ENCODE measurements at places on chromosomes 7 and 10. TPM values are rescaled to one million over a fixed set of nuclear protein-coding genes. Genes with fewer than 3 reads are reported as not detected.

PLCE1 gene
- 0.05 TPM for total RNA-seq

FOXP2 gene
- total RNA-seq, result not detected

MNX1 gene
- total RNA-seq, result not detected

HMX2 gene
- 0.99 TPM for total RNA-seq

LRRD1 gene
- total RNA-seq, result not detected

UNCX gene
- not detected for total RNA-seq

ASZ1 gene
- total RNA-seq, result not detected

C10orf62 gene
- total RNA-seq, result not detected

SPAM1 gene
- total RNA-seq, result not detected

SEMA4G gene
- total RNA-seq, result 0.48 TPM

MRC1 gene
- total RNA-seq, result 0.05 TPM

ZNF783 gene
- total RNA-seq, result 7.1 TPM

TMEM196 gene
- total RNA-seq, result not detected

VIPR2 gene
- 1.7 TPM for total RNA-seq

TUBAL3 gene
- total RNA-seq, result not detected

CPN1 gene
- total RNA-seq, result not detected

MICU1 gene
- 40.0 TPM for total RNA-seq

SLC26A4 gene
- total RNA-seq, result 1.3 TPM

CDHR3 gene
- 0.93 TPM for total RNA-seq

MET gene
- total RNA-seq, result 0.52 TPM

CHRM2 gene
- total RNA-seq, result not detected

CDNF gene
- total RNA-seq, result 1.8 TPM

SFR1 gene
- 18.5 TPM for total RNA-seq

ZNF485 gene
- 5.2 TPM for total RNA-seq

TRPV5 gene
- total RNA-seq, result not detected

PIK3AP1 gene
- total RNA-seq, result 1.6 TPM

ZNF800 gene
- 19.5 TPM for total RNA-seq

LIPK gene
- total RNA-seq, result not detected

ASL gene
- 13.6 TPM for total RNA-seq

C10orf67 gene
- 2.0 TPM for total RNA-seq

FAM171A1 gene
- total RNA-seq, result 4.8 TPM

PDE6C gene
- total RNA-seq, result not detected

ANKIB1 gene
- 37.9 TPM for total RNA-seq

STAG3 gene
- total RNA-seq, result 41.0 TPM

SFTPA1 gene
- total RNA-seq, result not detected

TEX36 gene
- not detected for total RNA-seq

ECD gene
- total RNA-seq, result 28.1 TPM

HYAL4 gene
- not detected for total RNA-seq

SPDYE5 gene
- total RNA-seq, result not detected

ANXA8L1 gene
- total RNA-seq, result not detected

NME8 gene
- total RNA-seq, result not detected

C7orf33 gene
- total RNA-seq, result not detected

PON1 gene
- total RNA-seq, result not detected

TUBB8 gene
- total RNA-seq, result not detected

CNNM1 gene
- total RNA-seq, result 0.81 TPM

CELF2 gene
- total RNA-seq, result 72.2 TPM

TMEM273 gene
- 0.72 TPM for total RNA-seq

MMP21 gene
- not detected for total RNA-seq

NKX1-2 gene
- not detected for total RNA-seq

CHST15 gene
- 0.50 TPM for total RNA-seq

CEP55 gene
- total RNA-seq, result 64.4 TPM

C7orf57 gene
- 0.29 TPM for total RNA-seq

SLC13A1 gene
- not detected for total RNA-seq

TMEM254 gene
- total RNA-seq, result 16.7 TPM

PNLIPRP2 gene
- total RNA-seq, result not detected

MARVELD1 gene
- 3.4 TPM for total RNA-seq
